ENCODE measurements at places on chromosomes 2 and 18.

GRCh38 chr2:156356014-156356754 lies 23.7 kb upstream of the NR4A2 start:
- no peak for DNase-seq

GRCh38 chr2:223811757-223812156 lies 25.6 kb downstream of the AP1S3 start:
- no peak for DNase-seq

- DNase-seq: no peak
Measured at GRCh38 chr2:146666340-146666739, 1178.5 kb upstream of the ACVR2A start.

DNA sequence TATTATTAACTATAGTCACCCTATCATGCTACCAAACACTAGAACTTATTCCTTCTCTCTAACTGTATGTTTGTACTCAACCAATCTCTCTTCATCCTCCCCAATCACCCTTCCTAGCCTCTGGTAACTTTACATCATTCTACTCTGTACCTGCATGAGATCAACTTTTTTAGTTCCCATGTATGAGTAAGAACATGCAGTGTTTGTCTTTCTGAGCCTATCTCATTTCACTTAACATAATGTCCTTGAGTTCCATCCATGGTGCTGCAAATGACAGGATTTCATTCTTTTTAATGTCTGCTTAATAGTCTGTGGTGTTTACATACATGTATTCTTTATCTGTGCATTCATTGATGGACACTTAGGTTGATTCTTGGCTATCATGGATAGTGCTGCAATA lies 108.9 kb upstream of the RFX8 start:
- DNase-seq: no peak

- no peak for DNase-seq
Measured at GRCh38 chr2:8361930-8362329, 319.9 kb upstream of the ID2 start.

- DNase-seq: no peak
Measured at GRCh38 chr2:9100080-9100876, 96.8 kb upstream of the MBOAT2 start.

DNA sequence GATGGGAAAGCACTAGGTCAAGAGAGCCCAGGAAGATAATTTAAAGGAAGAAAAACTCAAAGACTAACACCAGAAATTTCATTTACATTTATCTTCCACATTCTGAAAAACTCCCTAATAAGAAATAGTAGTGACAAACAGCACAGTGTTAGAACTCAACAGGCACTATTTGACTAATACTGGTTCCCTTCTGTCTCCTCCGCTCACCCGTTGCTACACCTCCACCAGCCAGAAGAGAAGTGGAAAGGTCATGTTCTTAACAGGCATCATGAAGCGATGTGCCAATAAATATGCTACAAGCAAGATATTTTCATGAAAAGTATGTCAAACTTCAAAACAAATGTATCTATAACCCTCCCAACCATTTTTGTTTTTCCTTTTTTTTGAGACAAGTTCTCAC lies 5.7 kb downstream of the ROCK1 start:
- no peak for DNase-seq

DNA sequence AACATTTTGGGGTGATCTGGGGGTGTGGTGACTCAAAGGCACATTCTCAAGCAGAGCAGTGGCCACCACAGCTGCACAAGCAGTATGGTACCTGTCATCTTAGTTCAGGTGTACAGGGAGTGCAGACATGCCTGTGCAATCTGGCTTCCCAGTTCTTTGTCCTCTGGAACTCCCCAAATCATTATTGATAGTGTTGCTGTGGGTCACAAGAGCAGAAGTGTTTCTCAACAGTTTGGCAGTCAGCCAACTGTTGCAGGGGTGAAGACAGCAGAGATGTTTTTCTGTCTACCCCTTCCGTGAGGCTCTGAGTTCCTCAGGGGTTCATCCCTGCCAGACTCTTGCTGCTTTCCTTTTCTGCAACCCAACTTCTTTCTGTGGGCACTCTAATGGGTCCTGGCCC lies 206.5 kb upstream of the ZSWIM2 start:
- no peak for DNase-seq

DNA sequence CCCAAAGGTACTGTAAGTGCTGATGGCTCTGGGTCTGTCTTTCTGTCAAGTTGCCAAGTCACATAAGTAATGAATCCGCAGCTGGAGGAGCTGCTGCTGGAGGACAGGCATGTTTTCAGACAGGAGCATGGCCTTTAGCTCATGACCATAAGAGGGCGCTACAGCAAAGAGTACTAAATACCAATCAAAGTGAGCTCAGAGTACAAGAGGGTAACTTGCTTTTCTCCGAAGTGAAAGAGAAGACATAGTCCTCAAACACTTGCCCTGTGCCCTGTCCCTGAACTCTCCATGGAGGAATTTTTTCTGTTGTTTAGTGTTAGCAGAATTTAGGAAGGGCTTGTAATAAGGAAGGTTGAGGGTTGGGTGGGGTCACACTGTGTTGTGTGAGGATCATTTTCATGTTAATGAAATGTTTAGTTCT lies 58.0 kb upstream of the EML6 start:
- no peak for DNase-seq

DNA sequence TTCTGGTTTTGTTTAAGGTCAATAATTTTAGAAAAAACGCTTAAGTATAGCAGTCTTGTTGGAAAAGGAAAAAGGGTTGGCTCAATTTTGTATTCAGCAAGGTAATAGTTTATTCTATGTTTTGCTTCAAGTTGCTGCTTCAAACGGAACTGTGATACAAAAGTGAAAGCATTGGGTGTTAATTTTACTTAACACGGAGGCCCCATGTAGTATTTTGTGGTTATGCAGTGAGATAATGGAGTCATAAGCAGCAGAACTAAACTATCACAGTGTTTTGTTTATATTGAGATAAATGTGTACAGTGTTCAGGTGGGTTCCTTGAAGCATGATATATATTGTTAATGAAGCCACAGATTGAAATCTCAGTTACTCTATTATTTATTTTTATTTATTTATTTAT lies 67.0 kb upstream of the LYPD6B start:
- no peak for DNase-seq

- DNase-seq: no peak
Measured at GRCh38 chr2:173278794-173279526, 75.7 kb upstream of the CDCA7 start.

- DNase-seq: no peak
Measured at GRCh38 chr18:2854875-2855274, 8.1 kb downstream of the EMILIN2 start.

GRCh38 chr18:51072586-51073313 lies 42.7 kb downstream of the SMAD4 start:
- DNase-seq: no peak

GRCh38 chr2:58680755-58681310 lies 439.7 kb upstream of the FANCL start:
- no peak for DNase-seq

GRCh38 chr2:196276421-196276820 lies 105.0 kb upstream of the STK17B start:
- DNase-seq: no peak

- DNase-seq: no peak
Measured at GRCh38 chr2:234444893-234445292, 52.0 kb downstream of the ARL4C start.

DNA sequence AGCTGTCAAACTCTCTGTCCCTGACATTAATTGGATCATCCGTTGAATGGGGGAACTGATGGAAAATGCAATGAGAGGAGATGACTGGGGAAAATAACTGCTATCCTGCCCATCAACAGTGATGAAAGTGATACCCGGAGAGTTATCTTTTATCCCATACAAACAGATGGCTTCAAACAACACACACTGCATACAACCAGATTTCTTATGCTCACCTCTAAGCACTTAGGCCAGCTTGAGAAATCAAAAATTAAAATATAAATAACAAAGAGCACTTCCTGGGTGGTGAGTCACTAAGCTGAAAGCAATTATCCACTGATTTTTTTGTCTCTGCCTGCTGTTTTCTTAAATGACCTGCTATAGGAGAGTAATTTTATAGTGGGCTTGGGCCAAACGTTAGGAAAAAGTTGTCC lies 237.6 kb upstream of the RGPD4 start:
- no peak for DNase-seq
